Vein endothelial cell (primary cell): ENCODE measurements at places on chromosomes 3 and 15. TPM values are rescaled to one million over a fixed set of nuclear protein-coding genes. Genes with fewer than 3 reads are reported as not detected.

The TIMP4 gene
- 0.19 and 0.98 TPM in 2 replicates for total RNA-seq

The LRTM1 gene
- not detected in 2 replicates for total RNA-seq

The NR2E3 gene
- total RNA-seq = 0.19 TPM in 1 of 2 replicates, not detected in the other

The CLDN16 gene
- under 0.01 TPM in 2 replicates for total RNA-seq

The HRH1 gene
- total RNA-seq = 13.5 and 16.7 TPM in 2 replicates

The WDR72 gene
- total RNA-seq = under 0.01 TPM in 1 of 2 replicates, not detected in the other

The ECE2 gene
- total RNA-seq = not detected in 2 replicates

The CCR5 gene
- not detected in 2 replicates for total RNA-seq

The SLC7A14 gene
- total RNA-seq = 1.1 and 2.0 TPM in 2 replicates
